ENCODE measurements at places on chromosomes 6 and 20. TPM values are rescaled to one million over a fixed set of nuclear protein-coding genes. Genes with fewer than 3 reads are reported as not detected.

The FAM8A1 gene
- total RNA-seq: 16.7 TPM

The ESR1 gene
- total RNA-seq: 5.8 TPM

The MEP1A gene
- not detected for total RNA-seq

DNA sequence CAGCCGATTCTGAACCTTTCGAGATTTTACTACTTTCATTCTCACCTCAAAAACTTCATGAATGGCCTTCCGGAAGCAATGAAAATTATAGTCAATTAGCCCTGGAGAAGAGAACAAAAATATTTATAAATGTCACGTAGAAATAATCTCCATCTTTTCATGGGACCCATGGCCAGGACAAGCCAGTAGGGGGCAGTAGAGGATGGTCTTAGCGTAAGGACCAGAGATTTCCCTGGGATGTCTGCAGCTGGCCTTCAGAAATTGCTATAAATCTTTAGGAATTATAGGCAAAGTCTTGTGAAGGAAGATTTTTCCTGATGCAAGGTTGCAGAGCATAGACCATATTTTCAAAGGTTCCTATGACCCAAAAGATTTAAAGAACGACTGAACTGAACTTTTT is 15.6 kb upstream of the UBE2J1 start:
- peak; percentile 16 for DNase-seq

GRCh38 chr20:57505979-57506378 is 19.0 kb downstream of the CTCFL start:
- no peak for DNase-seq

GRCh38 chr20:2911200-2911599 is 37.9 kb downstream of the PTPRA start:
- DNase-seq: no peak

DNA sequence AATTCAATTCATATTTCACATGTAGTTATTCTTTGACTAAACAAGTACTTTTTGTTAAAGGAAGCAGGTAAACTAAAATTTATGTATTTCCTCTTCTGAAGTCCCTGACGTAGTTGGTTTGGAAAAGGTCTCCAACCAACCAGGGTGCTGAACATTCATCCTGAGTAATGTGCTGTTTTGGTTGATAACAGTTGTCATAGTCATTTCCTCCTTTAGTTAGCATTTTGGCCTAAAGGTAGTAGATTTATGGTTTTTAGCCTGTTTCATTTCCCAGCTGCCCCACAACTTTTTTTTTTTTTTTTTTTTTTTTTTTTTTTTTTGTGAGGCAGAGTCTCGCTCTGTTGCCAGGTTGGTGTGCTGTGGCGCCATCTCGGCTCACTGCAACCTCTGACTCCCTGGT is 382.8 kb upstream of the FLRT3 start:
- DNase-seq: no peak

DNA sequence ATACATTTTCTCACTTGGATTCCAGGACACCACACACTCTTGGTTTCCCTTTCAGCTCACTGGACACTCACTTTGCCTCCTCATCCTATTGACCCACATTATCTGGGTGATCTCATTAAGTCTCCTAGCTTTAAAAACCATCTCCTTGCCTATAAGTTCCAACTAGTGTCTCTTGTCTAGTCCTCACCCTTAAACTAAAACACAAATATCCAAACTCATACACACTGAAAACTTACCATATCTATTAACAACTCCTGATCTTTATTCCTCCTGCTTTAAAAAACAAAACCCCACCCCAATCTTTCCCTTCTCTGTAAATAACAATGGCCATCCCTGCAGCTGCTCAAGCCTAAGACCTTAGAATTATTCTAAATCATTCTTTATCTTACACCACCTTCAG is 3.5 kb upstream of the SMIM28 start:
- no peak for DNase-seq

GRCh38 chr6:21382821-21383449 is 210.6 kb upstream of the SOX4 start:
- no peak for DNase-seq
